ENCODE measurements at places on chromosomes 6 and 20.

DNA sequence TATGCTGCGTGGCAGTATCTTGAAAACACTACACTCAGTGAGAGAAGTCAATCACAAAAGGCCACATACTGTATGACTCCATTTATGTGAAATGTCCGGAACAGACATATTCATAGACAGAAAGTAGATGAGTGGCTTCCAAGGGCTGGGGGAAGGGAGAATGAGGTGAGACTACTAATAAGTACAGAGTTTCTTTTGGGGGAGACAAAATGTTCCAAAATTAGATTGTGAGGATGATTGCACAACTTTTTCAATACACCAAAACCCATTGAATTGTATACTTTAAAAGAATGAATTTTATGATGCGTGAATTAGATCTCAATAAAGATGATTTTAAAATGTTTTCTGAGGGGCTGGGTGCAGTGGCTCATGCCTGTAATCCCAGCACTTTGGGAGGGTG, 9.2 kb upstream of the SPO11 start:
- no peak for DNase-seq

DNA sequence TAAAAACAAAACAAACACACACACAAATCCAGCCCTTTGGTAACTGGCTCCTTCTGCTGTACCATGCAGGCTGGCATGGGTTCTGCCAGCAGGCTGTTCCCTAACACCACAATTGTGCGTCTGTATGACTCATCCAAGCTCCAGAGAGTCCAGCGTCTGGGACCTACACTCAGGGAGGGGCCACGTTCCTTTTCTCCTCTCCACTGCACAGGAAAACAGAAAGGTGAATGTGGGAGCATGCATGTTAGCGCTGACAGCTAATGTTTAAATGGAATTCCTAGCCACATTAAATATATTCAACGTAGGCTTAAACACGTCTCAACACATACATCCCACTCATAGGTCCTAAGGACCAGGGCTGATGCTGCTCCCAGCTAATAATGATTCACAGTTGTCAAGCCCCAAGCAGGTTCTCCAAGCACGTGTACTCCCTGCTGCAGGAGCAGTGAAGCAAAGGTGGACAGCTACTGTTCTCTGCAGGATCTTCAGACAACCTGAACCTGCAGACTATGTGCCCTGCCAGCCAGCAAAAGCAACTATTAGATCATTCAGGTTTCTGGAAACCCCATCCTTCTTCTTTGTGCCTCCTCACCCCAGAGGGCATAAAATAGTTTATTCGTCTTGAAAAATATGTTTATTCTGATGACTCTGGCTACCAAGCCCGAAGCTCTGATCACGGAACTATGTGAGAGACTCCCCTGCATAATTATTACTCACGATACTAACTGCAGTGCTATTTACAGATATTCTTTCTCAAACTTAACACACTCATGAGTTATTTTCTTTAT, 20.9 kb downstream of the MAP1LC3A start:
- no peak for DNase-seq

- no peak for DNase-seq
These were observed 17.8 kb downstream of the OR2H2 start for GRCh38 chr6:29602564-29603361.

DNA sequence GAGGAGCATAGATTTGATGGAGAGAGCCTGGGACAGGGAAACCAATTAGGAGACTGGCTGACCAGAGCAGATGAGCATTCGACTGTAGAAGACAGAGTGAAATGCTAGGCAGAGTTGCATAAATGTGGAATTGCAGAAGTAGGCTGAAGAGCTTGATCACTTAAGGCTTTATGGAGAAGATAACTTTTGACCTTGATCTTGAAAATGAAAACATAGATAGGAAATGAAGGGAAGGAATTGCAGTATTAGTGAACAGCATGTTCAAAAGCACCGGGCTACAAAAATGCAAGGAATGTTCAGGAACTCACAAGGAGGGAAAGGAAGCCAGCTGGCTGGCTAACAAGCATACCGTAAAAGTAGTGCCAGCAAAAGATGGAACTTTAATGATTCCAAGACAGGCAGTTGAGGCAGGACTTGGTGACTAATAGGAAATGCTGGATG, 20.5 kb upstream of the LTV1 start:
- DNase-seq = no peak

DNA sequence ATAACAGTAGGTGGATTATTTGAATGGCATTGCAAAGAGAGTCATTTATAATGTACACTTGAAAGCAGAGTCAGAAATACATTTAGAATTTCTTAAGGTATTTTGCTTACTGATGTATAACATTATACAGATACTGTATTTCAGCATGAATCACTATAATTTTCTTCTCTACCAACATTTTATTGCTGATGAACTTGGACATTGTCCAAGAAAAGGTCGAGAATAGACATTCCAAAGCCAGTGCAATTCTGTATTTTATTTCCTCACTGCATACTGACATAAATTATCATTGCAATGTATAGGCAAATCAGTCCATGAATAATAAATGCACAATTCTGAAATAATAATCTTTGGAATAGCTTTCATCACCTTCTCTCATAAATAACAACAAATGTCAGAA, 1420.0 kb upstream of the EYS start:
- no peak for DNase-seq

GRCh38 chr6:79468116-79468515, 69.1 kb downstream of the LCA5 start:
- no peak for DNase-seq

GRCh38 chr6:83270971-83271719, 78.0 kb downstream of the RWDD2A start:
- DNase-seq = no peak

DNA sequence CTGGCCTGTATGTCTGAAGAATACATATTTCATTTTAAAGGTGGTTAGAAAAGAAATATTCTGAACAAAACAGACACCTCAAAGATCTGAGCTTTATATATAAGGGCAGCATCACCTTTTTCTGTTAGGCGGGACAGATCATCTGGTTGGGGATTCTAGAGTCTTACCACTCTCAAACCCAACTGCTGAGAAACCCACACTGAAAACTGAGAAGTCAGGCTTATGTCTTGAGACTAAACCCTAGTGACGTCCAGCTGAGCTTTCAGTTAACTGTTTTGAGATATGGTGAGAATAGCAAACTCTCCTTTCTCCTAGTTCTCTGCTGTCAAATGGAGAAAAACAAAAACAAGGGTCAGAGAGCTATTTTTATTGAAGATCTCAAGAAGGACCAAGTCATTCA, 63.7 kb upstream of the CCN6 start:
- no peak for DNase-seq

DNA sequence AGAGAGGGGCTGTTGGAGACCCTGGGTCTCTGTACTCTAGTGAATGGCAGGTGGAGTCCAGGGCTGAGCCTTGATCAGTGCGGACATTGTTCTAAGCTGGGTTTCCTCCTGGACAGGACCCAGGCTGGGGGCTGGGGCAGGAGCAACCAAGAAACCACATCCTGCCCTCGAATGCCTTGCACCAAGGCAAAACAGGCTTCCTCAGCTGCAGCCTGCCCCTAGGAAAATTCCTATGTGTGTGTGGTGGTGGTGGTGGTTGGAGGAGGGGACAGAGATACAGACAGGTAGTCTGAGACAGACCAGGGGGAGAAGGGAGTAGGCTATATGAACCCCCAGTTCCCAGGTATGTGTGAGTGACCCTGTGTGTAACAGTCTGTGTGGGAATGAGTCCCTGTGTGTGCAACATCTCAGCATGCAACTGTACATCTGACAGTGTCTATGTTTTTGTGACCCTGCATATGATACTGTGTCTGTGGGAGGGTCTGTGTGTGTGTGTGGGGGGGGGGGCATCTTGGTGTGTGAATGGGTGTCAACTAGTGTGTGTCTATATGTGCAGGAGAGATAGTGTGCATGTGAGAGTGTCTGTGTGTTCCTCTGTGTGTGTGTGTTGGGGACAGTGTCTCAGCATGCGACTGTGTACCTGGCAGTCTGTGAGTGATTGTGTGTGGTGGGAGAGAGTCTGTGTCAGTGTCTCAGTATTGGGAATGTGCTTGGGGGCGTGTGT, 3.0 kb downstream of the GLP1R start:
- no peak for DNase-seq

DNA sequence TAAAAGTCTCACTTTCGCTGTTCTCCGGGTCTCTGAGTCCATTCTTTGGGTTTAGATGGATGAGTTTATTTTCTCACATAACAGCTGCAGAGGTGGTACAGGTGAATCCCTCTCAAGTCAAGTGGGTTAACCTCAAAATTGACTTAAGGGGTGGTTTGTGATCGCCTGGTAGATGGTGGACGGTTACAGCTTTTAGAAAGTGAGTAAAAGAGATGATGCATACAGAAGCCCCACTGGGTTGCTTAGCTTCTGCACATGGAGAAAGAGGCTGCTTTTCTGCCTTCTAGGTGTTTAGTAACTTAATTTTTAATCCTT, 146.7 kb downstream of the TRIM27 start:
- DNase-seq = no peak

GRCh38 chr20:52649727-52650126, 322.4 kb upstream of the TSHZ2 start:
- DNase-seq = no peak

GRCh38 chr20:10040070-10040975, 5.5 kb downstream of the ANKEF1 start:
- DNase-seq = no peak

- no peak for DNase-seq
These were observed 54.1 kb upstream of the UBR2 start for GRCh38 chr6:42509765-42510164.

DNA sequence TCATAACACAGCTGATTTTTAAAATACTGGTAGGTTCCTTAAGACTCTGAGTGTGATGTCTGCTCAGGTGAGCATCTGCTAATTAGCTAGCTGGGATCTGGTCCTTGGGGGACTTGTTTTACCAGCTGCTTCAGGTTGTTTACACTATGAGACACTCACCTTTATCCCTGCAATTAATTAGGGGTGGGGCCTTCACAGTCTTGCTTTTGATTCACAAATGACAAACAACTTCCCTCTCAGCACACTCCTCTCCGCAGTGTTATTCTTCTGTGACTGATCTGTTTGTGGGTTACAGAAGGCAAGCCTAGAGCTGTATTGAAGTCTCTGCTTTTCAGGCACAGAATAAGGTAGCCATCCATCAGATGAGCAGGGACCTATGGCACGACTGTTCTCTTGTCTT, 62.0 kb upstream of the CD83 start:
- no peak for DNase-seq

DNA sequence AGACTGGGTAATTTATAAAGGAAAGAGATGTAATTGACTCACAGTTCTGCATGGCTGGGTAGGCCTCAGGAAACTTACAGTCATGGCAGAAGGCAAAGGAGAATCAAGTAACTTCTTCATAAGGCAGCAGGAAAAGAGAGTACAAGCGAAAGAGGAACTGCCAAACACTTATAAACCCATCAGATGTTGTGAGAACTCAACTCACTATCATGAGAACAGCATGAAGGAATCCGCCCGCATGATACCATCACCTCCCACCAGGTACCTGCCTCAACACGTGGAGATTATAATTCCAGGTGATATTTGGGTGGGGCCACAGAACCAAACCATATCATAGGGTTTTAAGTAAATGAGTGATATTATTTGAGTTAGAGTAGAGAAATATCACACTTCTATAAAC, 189.3 kb downstream of the TSHZ2 start:
- no peak for DNase-seq

- no peak for DNase-seq
These were observed 1.9 kb downstream of the NCOA7 start for GRCh38 chr6:125792680-125793079.

DNA sequence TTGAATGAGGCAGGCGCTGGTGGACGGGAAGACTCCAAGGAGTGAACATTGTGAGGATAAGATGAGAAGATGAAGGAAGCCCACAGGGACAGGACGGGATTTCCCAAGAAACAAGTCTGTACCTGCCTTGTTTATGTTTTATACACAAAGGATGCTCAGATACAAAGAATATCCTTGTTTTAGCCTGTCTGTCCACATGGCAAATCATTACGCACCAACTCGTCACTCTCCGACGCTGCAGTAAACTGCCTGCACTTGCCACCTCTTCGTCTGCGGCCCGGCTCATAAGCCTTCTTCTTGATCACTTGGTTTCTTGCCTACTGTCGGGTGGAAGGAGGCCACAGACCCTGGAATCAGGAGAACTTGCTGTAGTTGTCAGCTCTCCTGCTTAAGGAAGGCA, 85.4 kb downstream of the CD83 start:
- no peak for DNase-seq

- DNase-seq = no peak
These were observed 148.5 kb downstream of the RNGTT start for GRCh38 chr6:88814909-88815308.

DNA sequence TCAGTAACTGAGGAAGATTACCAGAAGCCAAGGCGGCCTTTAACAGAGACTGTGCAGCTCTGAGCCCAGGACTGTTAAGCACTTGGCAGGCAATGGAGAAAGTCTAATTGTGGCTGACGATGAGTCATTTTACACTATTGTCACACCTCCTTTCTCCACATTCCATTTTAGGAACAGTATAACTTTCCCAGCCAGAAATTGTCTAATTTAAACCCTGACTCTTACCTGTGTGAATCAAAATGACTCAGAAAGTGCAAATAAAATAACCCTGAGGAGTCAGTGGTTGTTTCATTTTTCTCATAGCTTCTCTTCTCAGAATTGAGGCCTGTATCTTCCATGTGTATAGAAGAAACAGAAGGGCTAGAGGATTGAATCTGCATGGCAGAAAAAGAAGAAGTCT, 40.0 kb upstream of the OPN5 start:
- no peak for DNase-seq

DNA sequence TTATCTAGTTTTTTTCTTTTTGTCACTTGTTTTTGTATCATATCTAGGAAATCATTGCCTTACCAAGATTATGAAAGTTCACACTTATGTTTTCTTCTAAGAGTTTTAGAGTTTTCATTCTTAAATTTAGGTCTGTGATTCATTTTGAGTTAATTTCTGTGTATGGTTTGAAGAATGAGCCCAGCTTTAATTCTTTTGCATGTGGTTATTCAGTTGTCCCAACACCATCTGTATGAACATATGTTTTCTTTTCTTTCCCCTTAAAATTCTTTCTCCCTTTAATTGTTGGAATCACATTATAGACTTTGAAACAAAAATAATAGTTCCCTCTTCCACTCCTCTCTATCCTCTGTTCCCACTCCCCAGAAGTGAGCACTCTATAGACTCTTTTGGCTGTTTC, 85.4 kb downstream of the SLX4IP start:
- DNase-seq = no peak

GRCh38 chr20:25014816-25015215, 22.3 kb upstream of the APMAP start:
- DNase-seq = no peak

Measured in stimulated activated CD4-positive, alpha-beta T cell treated with anti-CD3 and anti-CD28 coated beads, Interleukin-1b, Interleukin-23, amount 100 ng/mL, for 1 hour (primary cell).